ENCODE measurements at places on chromosomes 1 and 21.

- no peak for DNase-seq
Measured at GRCh38 chr1:89704014-89704413, 71.1 kb downstream of the LRRC8C start.

DNA sequence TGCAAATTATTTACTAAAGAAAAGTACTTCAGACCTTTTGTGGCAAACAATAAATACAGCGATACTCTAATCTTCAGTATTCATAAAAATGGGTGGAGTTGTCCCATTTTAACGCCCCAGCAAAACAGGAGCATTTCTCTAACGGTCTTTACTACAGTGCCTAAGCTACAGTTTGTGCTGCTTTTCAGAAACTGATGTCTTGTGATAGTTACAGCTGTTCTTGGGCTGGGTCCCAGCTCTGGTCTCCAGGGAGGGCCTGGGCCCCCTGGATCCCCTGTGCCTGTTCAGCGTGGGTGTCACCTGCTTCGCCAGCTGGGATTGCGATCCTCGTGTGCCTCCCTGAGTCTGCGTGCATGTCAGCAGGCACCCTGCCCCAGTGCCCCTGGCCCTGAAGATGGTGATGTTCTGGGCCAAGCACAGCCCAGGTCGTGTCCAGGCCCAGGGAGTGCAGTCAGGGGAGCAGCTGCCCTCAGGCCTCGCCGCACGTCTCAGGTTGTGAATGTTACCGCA, 64.0 kb upstream of the DIP2A start:
- no peak for DNase-seq

DNA sequence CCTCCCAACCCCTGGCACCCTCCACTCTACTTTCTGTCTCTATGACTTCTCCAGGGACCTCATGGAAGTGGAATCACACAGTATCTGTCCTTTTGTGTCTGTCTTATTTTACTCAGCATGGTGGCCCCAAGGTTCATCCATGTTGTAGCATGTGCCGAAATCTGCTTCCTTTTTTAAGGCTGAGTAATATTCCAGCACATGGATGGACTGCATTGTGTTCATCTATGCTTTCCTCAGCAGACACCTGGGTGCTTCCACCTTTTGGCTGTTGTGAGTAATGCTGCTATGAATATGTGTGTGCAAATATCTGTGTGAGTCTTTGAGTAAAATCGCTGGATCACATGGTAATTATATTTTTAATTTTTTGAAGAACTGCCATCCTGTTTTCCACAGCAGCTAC, 1.6 kb upstream of the PFKL start:
- peak; percentile 38 for DNase-seq

GRCh38 chr1:186896211-186896610, 67.5 kb downstream of the PLA2G4A start:
- no peak for DNase-seq

DNA sequence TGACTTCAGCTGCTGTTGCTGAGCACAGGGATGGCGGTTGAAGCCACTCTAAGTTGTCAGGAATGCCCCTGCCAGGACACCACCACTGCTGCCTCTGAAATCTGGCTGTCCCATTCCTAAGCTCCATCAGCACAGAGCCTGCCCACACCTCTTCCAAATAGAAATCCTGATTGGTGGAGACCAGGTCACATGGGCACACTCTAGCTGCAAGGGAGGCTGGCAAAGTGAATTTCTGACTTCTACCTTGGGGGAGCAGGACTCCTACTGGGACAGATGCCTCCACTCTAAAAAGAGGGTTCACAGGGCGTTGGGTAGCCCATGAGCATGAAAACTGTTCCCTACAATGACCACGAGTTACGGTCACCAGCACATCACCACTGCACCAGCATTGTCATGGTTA, 83.8 kb upstream of the TARDBP start:
- DNase-seq = no peak

All from ELR (cell line).